WTC11 (cell line): ENCODE measurements at places on chromosomes 16 and 17.

- DNase-seq: peak; percentile 48
These were observed 1.3 kb upstream of the SLC46A1 start for GRCh38 chr17:28407130-28407973.

DNA sequence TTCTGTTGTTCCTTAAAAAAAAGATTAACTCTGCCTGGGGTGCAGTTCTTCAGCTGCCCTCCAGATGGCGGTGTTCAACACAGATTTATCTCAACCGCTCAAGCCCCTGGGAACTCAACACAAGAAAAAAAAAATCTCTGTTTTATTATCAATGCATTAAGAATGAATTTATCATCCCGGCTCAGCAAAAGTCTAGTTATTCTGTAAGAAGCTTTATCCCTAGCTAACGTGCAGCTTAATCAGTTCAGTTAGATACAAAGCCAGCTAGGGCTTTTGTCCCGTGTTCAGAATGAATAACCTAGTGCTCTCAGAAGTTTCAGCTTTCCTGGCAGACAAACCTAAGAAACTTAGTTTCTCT is 475.9 kb upstream of the CCL2 start:
- peak; percentile 45 for DNase-seq

DNA sequence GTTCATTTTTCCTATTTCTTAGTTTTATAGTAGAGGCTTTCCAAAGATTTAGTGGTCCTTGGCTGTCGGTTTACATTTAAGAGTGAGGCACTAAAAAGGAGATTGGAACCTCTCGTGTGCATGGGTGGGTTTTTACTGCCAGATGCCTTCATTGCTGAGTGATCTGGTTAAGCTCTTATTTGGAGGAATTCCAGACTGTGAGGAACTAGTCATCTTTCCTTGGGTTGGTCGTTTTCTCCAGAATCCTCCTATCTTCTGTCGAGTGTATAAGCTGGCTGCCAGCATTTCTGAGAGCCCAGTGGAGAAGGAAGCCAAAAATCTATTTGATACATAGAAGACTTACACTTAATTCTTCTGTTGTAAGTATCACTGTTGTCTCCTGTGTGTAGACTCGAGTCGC is 22.6 kb downstream of the IST1 start:
- no peak for DNase-seq

- no peak for DNase-seq
These were observed 53.1 kb downstream of the FOXL1 start for GRCh38 chr16:86631444-86631843.

GRCh38 chr17:50135316-50136095 is 5.5 kb upstream of the SAMD14 start:
- DNase-seq: no peak

GRCh38 chr16:68265078-68265920 is 973 bp downstream of the SLC7A6 start:
- DNase-seq: peak; percentile 25

DNA sequence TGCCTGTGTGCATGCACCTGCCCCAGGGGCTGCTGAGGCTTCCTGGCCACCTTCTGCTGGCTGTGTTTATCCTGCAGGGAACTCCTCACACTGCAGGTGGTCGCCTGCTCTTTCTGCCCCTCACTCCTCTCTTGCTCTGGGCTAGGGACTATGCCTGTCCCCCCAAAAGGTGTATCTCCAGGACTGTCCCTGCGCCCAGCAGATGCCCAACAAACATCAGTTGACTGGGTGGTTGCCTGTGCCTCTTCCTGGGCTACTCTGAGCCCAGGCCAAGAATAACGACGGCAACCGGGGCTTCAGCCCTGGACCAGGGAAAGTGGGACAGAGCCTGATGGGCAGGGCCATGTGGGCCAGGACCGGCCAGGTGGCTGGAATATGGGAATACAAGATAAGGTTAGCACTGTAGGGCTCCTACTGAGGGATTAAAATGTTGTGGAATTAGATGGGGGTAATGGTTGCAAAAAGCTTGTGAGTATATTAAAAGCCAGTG is 55.4 kb downstream of the VAC14 start:
- no peak for DNase-seq

- no peak for DNase-seq
These were observed 4.8 kb downstream of the SCGB1C2 start for GRCh38 chr17:142102-142661.
